ENCODE measurements at places on chromosomes 1 and 21.

- no peak for DNase-seq
Measured at GRCh38 chr1:203187689-203188264, 1.3 kb upstream of the CHI3L1 start.

DNA sequence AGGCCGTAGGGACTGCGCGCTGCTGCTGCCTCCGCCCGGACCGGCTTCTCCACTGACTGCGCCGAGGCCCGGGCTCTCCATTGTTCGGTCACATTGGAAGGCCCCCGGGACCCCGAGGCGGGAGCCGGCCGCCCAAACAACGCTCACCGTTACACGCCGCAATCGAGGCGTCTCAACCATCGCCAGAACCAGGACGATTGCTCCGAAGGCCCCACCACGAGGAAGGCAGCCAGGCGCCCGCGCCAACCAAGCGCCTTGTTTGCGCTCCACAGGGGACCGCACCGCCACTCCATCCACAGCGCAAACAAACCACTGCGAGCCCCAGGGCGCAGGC, 595 bp downstream of the GLUL start:
- DNase-seq = no peak

GRCh38 chr1:54833121-54833520, 32.0 kb upstream of the TTC22 start:
- DNase-seq = no peak

DNA sequence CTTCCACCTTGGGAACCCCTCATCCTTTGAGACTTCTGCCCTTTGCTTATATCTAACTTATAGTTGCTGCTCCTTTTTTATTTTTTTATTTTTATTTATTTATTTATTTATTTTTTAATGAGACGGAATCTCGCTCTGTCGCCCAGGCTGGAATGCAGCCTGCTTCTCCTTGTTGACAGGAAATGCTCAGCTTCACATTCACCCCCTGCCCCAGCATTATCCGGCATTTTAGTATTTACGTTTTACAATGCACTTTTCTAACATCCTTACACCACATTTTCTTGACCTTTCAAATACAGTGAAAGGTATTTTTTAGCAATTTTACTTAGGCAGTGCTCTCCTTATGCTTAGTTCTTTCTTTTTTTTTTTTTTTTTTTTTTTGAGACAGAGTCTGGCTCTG, 14.9 kb downstream of the CXADR start:
- no peak for DNase-seq

- DNase-seq = no peak
Measured at GRCh38 chr1:214970016-214970415, 112.5 kb upstream of the KCNK2 start.

GRCh38 chr1:169484683-169485430, 887 bp downstream of the SLC19A2 start:
- DNase-seq = peak; percentile 66

GRCh38 chr1:243229526-243229925, 25.6 kb downstream of the CEP170 start:
- DNase-seq = no peak

Measured in trophoblast cell (in vitro differentiated cells and primary cell).